NT2/D1 (cell line): ENCODE measurements at places on chromosomes 6 and 20.

- DNase-seq, result no peak
Measured at GRCh38 chr6:166800137-166800536, 156.2 kb downstream of the RNASET2 start.

DNA sequence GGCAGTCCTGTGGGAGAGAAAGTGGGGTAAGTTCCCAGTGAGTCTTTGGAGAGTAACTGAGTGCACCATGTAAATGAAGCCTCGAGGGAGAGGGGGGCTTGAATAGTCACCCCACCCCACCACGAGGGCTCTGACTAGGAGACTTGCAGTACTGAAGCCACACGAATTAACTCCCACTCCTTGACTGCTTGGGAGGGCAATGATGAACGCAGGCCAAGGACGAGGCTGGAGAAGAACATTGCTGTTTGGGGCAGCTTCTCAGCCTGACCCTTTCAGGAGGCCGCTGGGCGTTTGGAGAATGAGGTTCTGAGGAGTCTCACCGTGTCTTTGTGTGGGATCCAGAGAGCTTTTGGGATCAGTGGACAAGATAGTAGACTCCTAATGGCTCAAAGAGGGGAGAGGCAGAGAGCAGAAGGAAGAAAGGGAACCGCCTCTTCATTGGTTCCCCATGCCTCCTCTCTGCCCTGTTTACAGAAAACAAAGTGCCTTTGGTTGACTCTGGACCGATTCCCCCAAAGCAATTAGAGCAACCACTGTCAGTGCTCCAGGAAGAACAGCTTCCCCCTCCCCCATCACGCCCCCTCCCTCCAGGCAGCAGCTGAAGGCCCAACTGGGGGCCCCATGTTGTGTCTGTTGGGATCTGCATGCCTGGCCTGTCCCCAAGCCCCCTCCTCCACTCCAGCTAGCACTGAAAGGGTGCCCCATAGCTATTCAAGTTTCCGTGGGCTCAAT is 41.7 kb upstream of the CDKN1A start:
- DNase-seq, result no peak

DNA sequence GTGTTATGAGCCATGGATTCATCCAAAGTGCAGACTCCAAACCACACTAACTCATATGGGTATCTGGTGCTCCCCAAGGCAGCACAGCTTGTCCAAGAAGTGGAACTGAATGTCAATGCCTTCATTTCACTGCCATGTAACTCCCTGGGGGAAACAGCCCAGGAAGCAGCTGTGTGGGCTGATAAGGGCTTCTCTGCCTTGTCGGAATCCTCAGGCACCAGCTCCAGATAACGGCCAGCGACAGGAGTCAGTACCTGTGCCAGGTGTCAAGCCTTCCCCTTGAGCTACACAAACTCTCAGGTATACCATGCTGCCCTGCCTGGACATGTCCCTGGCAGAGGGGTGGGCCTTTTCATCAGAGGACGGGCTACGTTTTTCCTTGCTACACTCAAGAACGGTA is 751.9 kb upstream of the CHD6 start:
- no peak for DNase-seq

DNA sequence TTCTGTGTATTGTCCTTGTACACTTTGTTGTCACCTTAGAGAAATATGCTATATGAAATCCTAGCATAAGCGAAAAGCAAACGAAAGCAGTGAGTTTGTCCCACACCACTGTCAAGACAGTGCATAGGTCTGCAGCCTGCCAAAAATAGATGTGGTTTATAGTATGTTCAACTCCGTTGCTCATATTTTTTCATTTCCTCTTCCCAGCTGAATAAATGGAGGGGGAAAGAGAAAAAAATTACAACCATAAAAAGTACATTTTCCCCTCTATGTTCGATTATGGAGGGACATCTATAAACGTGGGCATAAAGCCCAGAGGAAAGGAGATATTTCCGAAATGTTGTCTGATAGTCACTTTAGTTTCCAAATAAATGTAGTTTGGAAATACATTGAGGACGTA is 25.8 kb downstream of the PRL start:
- DNase-seq, result no peak

- DNase-seq, result no peak
Measured at GRCh38 chr6:35686873-35687555, 1.7 kb downstream of the FKBP5 start.
